ENCODE measurements at places on chromosomes 4 and X.

- no peak for DNase-seq
These were observed 730.8 kb downstream of the TECRL start for GRCh38 chr4:63678358-63678931.

- no peak for DNase-seq
These were observed 44.5 kb upstream of the ATXN3L start for GRCh38 chrX:13364230-13364857.

- no peak for DNase-seq
These were observed at the start of gene SMIM43 for GRCh38 chr4:121764702-121765367. Gene SMIM43 (minus strand): TSS chr4:121765164. CDS start chr4:121765105, 59 bp downstream.

GRCh38 chrX:32448945-32449344, 762.4 kb downstream of the DMD start:
- no peak for DNase-seq

GRCh38 chr4:9933956-9934355, 87.3 kb downstream of the SLC2A9 start:
- DNase-seq, result no peak

- no peak for DNase-seq
These were observed 37.6 kb upstream of the TADA2B start for GRCh38 chr4:7005571-7005970.

GRCh38 chrX:55007656-55008055, 7.5 kb downstream of the APEX2 start:
- DNase-seq, result no peak

DNA sequence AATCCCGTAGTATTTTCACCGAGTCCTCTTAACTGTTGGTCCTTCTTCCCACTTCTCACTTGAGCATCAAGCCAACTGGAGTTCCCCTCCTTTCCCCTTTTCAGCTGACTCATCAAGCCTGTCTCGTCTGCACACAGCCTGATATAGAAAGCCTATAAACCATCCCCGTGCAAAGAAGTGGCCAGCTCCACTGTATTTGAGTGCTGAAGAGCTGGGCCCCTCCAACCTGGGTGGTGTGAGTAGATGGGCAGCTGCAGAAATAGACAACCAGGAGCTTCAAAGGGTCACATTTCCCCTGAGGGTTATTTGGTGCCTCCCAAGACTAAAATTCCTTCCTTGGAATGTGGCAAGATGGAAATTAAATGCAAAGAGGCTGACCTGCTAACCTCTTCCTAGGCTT, 199.7 kb downstream of the HS6ST2 start:
- no peak for DNase-seq

DNA sequence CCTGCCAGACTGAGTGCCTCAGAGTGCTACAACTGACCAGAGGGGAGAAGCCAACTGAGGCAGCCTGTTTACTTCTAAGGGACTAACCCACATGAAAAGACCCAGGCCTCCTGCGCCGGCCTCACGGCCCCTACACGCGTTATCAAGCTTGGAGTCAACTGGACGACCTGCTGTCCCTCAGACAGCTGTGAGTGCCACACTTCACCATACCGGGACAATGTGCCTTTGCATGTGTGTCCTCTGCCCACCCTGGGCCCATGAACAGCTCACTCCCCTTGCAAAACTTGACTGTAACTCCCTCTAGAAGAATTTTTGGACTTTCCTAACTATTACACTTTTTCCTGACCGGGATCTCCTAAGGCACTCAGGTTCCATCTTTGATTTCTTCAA, 1.8 kb downstream of the NOP14 start:
- no peak for DNase-seq

DNA sequence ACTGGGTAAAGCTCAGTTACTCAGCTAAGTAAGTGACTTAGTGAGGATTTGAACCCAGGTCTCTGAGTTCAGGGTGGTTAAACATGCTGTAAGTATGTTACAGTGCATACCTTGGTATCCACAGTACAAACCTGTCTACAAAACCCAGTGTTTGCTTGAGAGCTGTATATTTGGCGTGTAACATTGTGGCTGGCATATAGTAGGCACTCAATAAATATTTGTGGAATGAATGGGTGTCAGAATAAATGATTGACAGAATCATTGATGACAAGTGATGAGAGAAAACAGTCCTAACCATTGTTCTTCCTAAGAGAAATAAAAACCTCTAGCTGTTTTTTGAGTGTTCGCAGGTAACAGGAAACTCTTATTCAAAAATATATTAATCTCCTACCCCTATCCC, 79.7 kb upstream of the BCOR start:
- no peak for DNase-seq

DNA sequence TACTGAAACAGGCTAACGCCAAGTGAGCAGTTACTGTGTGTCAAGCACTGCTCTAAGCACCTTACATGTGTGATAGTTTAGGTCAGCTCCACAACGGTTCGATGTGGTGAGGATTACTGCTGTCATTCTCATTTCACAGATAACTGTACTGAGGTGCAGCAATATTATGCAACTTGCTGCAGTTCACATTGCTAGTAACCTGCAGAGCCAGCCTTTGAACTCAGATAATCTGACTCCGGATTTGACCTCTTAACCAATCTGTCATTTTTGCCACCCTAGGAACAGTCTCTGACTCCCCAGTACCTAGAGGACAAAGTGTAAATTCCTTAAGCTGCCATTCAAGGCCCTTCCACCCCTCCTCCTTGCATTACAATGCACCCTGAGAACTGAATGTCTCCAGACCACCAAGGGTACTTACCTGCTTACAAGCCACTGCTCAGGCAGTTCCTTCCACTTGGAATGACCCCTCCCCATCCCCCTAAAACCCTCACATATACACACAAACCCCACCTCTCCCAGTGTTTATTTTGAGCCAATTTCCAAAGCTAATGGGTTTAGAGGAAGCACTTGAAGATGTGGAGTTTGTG, 24.9 kb downstream of the EFNB1 start:
- no peak for DNase-seq

- no peak for DNase-seq
These were observed 129.4 kb upstream of the PCDH18 start for GRCh38 chr4:137661693-137662092.

DNA sequence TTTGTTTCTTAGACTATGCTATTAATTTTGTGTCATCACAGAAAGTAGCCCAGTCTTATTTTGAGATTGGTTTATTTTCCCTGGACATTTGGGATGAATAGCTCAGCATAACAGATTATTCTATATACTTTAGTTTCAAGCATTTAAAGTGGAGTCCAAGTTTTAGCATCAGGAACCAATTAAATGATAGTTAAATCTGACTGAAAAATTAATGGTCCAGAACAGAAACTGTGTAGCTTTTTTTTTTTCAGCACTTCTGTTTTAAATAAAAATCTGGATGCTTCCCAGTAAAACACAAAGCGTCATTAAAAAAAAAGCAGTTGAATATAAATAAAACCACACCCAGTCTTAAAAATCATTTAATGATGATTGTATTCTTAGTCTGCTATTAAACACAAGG, 59.4 kb upstream of the PITX2 start:
- no peak for DNase-seq
